GM23338 (cell line): ENCODE measurements at places on chromosomes 6 and 20.

DNA sequence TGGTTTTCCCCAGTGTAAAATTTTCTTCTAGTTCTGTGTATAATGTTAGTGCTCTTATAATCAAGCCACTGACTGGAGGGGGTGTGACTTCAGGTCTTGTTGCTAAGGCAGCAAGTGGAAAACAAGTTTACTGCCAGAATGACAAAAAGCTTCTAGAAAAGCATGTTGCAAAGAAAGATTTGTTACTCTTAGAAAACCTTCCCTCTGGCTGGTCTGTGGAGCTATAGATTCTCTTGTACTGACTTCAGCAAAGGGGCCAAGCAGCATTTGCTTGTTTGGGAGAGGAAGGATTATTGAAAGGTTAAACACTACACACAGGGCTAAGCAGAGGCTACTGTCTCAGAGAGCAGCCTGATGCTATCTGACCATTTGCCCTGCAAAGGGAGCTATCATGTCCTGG is 288.8 kb downstream of the BTBD9 start:
- peak; percentile 22 for DNase-seq

GRCh38 chr6:141848029-141848890 is 284.5 kb upstream of the GJE1 start:
- no peak for DNase-seq

DNA sequence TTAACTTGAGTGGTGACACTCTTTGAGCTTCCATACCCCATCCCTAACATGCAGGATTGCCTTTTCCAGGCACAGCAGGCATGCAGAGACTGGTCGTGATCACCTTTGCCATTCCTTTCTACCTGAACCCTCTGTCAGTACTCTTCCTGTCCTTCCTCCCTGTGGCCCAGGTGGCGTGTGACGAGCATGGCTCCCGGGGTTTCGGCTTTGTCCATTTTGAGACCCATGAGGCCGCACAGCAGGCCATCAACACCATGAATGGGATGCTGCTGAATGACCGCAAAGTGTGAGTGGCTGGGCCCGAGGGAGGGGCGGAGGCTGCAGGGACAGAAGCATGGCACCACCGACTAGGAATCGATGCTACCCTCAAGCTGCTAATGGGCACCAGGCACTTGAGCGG is 6.7 kb downstream of the PABPC1L start:
- DNase-seq: peak; percentile 15

- DNase-seq: no peak
Observed at GRCh38 chr20:6966721-6967120, 199.2 kb downstream of the BMP2 start.

- peak; percentile 56 for DNase-seq
Observed at GRCh38 chr6:35048631-35049083, 92.5 kb downstream of the TCP11 start.

DNA sequence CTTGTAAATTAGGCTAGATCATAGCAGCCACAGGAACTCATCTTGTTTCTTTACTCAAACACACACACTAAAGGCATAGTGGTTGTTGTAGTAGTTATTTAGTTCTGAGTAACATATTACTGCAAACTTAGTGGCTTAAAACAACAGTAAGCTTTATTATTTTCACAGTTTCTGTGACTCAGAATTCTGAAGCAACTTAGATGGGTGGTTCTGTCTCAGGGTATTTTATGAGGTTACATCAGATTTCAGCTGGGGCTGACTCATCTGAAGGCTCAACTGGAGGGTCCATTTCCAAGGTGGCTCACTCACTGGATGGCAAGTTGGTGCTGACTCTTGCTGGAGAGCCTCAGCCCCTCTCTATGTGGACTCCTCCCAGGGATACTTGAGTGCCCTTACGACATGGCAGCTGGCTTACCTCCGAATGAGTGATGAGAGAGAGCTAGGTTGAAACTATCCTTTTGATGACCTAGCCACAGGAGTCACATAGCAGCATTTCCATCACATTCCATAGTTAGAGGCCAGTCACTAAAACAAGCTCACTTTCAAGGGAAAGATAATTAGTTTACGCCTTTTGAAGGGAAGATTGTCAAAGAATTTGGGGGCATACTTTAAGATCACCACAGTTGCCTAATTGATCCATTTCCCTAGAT is 136.5 kb upstream of the PRND start:
- peak; percentile 12 for DNase-seq

- DNase-seq: no peak
Observed at GRCh38 chr6:82063574-82063973, 184.0 kb downstream of the IBTK start.

- DNase-seq: no peak
Observed at GRCh38 chr20:18511571-18511970, 3.8 kb downstream of the SEC23B start.

DNA sequence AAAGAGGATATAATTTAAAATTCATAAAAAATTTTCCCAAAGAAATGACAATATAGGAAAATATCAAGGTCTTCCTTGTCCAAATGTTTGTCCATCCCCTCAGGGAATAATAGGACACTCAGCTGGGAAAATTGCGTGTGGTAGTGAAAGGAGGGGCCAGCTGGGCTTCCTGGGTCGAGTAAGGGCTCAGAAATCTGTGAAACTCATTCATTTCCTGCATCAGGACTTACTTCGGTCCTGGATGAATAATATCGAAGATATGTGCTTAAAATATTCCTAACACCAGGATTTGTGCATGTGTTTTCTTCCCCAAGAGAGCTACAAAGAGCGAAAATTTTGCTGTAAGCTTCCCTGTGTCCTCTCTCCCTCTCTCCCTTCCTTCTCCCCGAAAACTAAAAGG is 118.2 kb upstream of the GJE1 start:
- DNase-seq: no peak

DNA sequence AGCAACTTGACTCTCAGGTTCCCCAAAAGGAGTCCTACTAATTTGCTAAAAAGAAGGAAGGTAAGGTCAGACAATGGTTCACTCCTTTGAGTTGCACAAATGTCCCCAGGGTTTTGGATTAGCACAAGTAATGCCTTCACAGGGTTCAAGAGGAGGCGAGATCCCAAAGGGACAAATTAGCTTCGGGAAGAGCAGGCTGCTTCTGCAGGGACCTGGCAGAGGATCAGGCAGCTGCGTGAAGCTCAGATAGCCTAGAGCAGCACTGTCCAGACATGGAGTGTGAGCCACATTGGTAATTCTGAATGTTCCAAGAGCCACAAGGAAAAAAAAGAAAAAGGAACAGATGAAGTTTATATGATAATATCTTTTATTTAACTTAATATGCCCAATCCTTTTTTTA is 115.4 kb downstream of the CFAP61 start:
- DNase-seq: no peak

DNA sequence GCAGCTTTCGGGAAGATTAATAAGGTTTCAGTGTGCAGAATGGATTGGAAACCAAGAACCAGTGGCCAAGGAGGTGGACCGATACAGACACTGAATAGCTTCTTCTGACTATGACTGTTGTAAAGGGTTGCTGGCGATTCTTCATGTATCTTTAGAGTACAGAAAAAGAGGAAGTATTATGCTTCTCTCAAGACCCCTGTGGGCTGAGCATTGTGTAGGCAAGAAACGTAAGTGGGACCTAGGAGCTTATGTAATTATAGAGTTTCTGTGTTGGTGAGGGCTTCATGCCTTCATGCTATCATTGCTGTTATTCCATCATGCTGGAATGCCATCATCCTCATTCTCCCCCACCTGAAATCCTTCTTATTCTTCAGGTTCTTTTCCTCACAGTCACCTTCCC is 105.4 kb upstream of the AKIRIN2 start:
- DNase-seq: no peak
